ENCODE measurements at places on chromosomes 16 and 17.

DNA sequence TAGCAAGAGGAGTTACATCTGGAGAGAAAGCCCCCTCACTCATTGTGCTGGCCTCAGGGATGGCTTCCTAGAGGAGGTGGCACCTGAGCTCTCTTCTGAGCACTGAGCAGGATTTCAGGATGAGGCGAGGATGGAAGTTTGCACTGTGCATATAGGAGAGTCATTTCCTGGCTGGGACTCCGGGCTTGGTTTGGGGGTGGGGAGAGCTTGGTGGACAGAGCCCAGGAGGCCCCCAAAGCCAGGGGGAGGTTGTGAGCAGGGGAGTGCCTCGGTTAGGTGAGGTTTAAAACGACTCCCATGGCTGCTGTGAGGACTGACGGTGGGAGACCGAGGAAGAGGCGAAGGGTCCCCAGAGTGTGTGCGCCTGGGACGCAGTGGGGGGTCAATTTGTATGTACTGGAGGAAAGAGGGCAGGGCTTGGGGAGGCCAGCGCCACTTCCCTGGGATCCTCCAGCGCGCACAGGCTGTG lies 1.2 kb downstream of the CAMKK1 start:
- DNase-seq, result no peak

DNA sequence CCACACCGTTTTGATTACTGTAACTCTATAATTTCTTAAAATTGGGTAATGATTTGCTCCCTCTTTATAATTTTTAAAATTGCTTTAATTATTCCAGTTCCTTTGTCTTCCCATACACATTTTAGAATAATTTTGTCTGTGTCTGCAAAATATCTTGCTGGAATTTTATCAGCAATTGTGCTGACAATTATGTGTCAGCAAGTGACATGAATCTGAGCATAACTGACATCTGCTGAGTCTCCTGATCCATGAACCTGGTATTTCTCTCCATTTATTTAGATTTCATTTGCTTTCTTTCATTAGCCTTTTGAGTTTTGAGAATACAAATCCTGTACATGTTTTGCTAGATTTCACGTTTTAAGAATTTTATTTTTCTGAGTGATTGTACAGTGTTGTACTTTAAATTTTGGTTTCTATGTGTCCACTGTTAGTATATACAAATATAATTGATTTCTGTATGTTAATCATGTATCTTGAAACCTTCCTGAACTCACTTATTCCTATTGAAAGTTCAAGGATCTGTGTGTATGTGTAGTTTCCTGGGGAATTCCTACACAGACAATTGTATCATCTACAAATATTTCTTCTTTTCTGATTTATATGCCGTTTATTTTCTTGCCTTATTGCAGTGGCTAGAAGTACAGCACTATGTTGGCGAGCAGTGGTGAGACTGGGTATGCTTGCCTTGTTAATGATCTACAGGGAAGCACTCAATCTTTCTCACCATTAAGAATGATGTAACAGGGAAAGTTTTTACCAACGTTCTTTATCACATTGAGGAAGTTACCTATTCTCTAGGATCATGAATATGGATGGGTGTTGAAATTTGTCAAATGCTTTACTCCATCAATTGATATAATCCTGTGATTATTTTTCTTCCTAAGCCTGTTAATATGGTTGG lies 45.2 kb downstream of the N4BP1 start:
- DNase-seq, result no peak

DNA sequence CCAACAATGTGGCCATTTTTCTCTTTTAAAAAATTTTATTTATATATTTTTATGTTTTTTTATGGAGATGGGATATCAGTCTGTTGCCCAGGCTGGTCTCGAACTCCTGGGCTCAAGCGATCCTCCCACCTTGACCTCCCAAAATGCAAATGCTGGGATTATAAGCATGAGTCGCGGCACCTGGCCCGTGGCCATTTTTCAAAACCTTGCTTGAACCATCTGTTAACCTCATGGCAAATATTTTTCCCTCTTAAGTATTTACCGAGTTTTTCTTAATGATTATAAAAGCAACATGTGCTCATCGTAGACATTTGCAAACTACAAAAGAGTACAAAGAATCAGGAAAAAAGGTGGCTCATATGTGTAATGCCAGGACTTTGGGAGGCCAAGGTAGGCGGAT lies 127.6 kb downstream of the ABCC6 start:
- DNase-seq, result no peak

- no peak for DNase-seq
Measured at GRCh38 chr16:58530179-58530578, 14.9 kb downstream of the SETD6 start.

DNA sequence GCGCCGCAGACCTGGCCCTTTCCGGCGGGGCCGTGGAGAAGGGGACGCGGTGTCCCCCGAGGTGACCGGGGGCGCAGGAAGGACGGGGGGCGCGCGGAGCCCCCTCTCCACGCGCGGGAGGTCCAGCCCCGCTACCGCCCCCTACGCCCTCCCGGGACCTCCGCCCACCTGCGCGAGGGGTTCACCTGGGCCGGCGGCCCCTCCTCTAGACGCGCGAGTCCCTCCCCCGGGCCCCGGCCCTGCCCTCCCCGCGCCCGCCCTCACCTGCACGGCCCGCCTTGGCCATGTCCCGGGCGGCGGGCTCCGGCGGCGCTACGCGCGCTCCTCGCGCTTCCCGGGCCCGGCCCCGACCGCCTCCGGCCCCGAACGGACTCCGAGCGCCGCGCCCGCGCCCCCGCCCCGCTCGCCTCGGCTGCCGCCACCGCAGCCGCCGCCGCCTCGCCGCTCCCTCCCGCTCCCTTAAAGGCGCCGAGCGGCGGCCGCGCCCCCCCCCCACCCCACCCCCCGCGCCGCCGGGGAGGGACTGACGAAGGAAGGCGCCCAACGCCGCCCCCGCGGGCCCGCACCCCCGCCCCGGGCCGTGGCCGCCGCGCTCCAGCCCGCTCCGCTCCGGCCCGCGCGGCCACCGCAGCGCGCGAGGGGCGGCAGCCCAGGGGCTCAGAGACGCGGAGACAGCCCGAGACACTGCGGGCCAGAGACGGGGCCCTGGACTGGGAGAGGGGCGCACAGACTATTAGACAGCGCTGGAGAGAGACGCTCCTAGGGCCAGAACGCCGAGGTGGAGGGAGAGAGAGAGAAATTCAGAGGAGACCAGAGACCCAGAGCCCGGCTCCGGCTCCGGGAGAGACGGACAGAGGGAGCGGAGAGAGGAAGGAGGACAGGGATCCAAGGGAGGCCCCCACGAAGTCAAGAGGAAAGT lies at the start of gene PITPNM3:
PITPNM3 (minus strand) TSS at position 435 of the 919 bp plus-strand sequence; CDS start at position 286, 149 bp downstream.
- DNase-seq, result no peak

GRCh38 chr17:73902416-73903181 lies 258.4 kb upstream of the SDK2 start:
- no peak for DNase-seq

- no peak for DNase-seq
Measured at GRCh38 chr17:32520737-32521404, 34.1 kb downstream of the CDK5R1 start.

GRCh38 chr16:10964891-10965326 lies 20.5 kb downstream of the CLEC16A start:
- DNase-seq, result no peak

Data from cortex of kidney (tissue), 1 donor.